ENCODE measurements at places on chromosomes 7 and 10.

GRCh38 chr10:128969551-128969950, 497.5 kb upstream of the MGMT start:
- DNase-seq = no peak

DNA sequence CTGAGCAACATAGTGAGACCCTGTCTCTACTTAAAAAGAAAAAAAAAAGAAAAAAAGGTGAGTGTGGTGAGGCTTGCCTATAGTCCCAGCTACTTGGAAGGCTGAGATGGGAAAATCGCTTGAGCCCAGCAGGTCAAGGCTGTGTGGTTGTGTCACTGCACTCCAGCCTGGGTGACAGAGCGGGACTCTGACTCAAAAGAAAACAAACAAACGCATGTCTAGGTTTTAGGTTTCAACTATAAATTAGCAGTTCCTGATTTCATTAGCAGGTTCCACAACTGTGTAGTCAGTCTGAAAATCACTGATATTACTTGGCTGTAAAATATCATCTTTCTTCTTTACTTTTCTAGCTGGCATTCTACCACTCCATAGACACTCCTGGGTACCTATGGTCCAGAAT, 155.7 kb upstream of the HGF start:
- DNase-seq = no peak

GRCh38 chr7:151249034-151249731, 689 bp upstream of the SMARCD3 start:
- DNase-seq = no peak

DNA sequence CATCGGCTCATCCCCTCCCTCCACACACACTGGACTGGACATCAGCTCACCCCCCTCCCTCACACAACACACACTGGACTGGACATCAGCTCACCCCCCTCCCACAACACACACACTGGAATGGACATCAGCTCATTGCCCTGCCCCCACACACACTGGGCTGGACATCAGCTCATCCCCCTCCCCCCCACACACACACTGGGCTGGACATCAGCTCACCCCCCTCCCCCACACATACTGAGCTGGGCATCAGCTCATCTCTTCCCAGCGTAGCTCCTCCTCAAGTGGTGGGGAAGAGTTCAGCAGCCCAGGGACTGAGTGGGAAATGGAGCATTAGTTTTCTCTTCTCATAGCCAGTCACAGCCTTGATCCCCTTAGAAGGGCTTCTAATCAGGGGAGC, 58.1 kb upstream of the WDR11 start:
- no peak for DNase-seq

DNA sequence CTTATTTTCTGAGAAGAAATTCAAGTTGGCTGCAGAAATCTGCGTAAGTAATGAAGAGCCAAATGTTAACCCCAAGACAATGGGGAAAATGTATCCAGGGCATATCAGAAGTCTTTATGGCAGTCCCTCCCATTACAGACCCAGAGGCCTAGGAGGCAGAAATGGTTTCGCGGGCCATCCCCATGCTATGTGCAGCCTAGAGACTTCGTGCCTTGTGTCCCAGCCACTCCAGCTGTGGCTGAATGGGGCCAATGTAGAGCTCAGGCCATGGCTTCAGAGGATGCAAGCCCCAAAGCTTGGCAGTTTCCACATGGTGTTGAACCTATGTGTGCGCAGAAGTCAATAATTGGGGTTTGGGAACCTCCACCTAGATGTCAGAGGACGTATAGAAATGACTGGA, 131.9 kb downstream of the GPR37 start:
- no peak for DNase-seq

GRCh38 chr7:113521468-113521867, 397.3 kb downstream of the PPP1R3A start:
- no peak for DNase-seq

Data from stimulated activated CD8-positive, alpha-beta memory T cell treated with anti-CD3 and anti-CD28 coated beads, Interleukin-7, amount 100 ng/mL, for 1 hour (primary cell).